ENCODE measurements at places on chromosomes 6 and 20.
A peak's percentile ranks its signal among the peaks of the same experiment; 100 is the strongest.

- peak; percentile 81 for DNase-seq
Observed at GRCh38 chr6:30922447-30922852, 8.4 kb downstream of the VARS2 start.

- DNase-seq, result no peak
Observed at GRCh38 chr6:117448011-117448410, 22.3 kb upstream of the ROS1 start.

GRCh38 chr20:60016406-60016805 lies 58.2 kb downstream of the CDH26 start:
- no peak for DNase-seq

GRCh38 chr6:78231002-78231401 lies 578.2 kb downstream of the MEI4 start:
- no peak for DNase-seq

- no peak for DNase-seq
Observed at GRCh38 chr6:10271982-10272381, 142.9 kb downstream of the TFAP2A start.

GRCh38 chr6:10837622-10837994 lies 731 bp downstream of the MAK start:
- DNase-seq, result no peak

GRCh38 chr6:849075-849506 lies 156.2 kb upstream of the EXOC2 start:
- DNase-seq, result no peak

- no peak for DNase-seq
Observed at GRCh38 chr6:39804466-39805065, 12.4 kb downstream of the DAAM2 start.

DNA sequence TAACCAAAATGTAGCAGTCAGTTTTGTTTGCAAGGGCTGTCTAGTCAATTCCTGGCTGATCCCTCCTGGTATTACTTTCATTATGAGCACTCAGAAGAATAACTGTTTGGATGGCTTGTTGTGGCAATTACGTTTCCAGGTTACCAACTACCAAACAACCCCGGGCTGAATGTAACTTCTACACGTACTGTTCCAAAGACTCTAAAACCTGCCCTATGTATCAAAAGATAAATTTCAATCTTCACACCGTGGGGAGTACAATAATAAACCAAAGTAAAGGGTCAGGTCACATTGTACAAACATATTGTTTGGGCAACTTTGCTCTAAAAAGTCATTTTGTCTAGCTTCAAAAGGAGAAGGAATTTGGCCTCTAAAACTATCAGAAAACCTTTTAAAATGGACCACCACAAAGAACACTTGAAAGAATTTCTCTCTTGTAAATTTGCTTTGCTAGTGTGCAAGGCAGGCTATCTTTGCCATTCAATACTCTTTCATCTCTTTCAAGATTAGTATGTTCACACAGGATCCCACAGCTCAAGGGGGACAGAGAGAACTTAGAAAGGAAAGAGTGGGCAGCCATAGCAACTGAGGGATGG lies 27.6 kb downstream of the DCDC2 start:
- DNase-seq, result no peak

DNA sequence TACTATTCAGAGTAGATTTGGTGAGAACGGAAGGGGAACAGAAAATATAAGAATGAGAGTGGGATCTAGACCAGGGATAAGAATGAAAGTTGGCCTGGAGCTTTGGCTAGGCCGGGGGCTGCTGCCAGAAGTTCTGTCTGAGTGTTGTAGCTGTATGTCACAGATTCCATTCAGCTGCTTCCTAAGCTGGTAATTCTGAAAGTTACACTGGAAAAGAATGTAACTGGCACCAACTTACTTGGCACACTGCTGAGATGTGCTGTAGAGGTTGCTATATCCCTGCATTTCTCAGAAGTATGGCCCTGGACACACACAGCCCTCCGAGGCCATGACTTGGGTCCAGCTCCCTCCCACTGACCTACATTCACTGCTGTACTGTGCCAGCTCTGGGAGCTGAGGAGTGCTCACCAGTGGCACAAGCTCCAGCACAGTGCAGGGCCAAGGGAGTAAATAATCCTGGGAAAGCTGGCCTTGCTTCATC lies 25.8 kb upstream of the TMEM217 start:
- no peak for DNase-seq

- no peak for DNase-seq
Observed at GRCh38 chr20:6028818-6029217, 25.0 kb downstream of the LRRN4 start.

DNA sequence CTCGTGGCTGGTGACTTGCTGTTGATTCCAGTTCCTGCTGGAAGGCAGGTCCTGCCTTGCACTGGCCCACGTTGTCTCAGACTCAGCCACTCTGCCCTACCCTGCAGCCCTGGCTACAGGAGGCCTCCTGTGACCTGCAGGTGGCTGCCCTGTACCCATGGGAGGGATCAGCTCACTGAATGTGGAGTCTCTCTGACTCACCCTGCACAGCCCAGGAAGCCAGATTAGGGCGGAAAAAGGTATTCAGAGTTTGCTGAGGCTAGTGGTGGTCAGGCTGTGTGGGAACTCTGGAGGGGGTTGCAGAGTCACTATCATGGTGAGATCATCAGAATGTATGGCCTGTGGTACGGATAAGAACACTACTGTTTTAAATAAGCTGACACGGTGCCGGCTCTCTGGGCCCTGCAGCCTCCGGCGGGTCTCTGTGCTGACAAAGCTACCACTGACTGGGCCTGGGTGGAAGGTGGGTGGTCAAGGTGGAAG lies 24.7 kb upstream of the PYGB start:
- peak; percentile 93 for DNase-seq

- no peak for DNase-seq
Observed at GRCh38 chr20:22507240-22507961, 77.0 kb downstream of the FOXA2 start.

- no peak for DNase-seq
Observed at GRCh38 chr6:73107016-73107415, 118.3 kb downstream of the KHDC1L start.

GRCh38 chr20:14632906-14633305 lies 295.5 kb upstream of the FLRT3 start:
- DNase-seq, result no peak

DNA sequence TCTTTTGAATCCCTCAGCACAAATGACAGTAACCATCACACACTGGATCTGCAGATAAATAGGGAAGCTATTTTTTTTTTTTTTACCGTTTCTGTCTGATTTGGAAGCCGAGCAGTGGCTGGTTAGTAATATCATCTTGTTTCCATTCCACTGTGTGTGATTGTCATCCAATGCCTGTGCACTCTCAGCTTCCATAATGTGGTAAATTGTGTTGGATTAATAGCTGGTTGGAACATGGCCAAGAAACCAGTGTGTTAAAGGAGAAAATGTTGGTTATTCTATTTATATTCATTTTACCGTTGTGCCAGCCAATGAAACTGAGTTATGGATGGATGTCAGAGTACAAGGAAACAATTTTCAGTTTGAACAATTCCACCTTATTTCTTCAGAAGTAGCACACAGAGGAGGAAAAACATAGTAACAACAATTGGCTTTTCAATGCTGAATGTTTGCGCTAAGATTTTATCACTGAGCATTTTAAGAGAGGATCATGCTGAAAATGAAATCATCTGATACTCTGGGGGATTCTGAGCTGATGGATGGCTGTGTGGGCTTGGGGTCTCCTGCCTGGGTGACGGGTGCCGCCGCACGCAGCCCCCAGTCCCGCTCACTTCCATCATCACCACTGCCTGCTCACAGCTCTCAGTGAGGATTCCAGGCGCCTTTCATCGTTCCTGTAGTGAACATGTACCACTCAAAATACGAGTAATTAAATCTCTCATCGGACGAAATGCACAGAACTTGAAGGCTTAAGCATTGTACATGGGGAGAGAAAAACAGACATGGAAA lies 40.7 kb upstream of the EXOC2 start:
- no peak for DNase-seq

DNA sequence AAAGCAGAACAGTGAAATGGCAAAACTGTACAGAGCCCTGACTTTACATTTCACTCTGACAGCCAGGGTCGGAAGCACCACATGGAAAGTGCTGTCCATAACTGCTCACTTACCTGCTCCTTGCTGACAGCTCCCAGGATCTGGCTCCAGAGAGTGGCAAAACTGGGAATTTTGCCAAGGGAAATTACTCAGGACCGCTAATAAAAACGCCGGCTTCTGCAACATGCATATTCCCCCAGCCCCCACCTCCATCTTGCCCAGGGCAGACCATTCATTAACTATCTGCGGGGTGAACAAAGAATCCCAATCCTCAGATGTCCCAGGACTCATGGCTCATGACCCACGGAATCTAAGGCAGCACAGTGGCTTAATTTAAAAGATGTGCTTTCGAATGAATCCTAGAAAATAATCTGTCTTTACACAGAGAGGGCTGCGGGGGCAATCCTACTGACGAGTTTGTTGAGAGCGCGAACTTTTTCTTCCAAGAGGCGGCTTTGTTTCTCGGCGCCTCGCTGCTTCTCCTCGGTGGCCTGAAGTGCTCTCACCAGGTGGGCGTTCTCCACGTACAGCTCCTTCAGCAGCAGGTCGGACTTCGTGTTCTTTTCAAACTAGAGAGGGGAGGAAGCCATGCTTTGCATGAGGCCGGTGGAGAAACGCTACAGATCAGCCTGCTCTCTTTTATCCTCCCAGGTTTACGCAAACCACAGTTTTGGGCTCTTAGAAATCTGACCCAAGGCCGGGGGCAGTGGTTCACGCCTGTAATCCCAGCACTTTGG lies 45.8 kb downstream of the GINS1 start:
- DNase-seq, result no peak

GRCh38 chr6:32203426-32204267 lies 11.2 kb upstream of the GPSM3 start:
- no peak for DNase-seq

DNA sequence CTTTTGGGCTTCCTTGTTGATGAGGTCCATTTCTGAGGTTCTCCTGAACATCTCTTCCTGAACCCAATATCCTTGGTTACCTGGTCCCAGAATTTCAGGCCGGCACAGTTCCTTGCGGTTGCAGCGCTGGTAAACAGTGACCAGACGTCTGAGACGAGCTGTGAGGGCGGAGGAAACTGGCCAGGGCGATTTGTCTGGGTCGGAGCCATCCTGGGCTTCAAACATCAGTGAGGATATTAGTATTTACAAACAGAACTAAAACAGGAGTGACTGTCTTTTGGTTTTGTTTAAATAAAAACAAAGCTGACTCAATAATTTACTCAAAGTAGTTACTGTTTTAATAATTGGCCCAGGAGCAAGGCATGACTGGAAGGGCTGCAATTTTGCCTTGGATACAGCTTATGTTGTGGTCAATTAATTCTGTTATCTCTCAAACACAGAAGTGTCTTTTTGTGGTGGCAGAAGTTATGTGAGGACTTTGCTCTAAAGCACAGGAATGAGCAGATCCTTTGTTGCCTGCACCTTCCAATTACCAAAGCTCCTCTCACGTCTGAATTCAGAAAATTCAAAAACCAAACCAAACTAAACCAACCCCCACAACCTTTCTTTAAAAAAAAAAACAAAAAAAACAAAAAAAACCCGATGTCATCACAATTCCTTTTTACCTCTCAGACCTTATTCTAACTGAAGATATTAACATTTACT lies 58.7 kb upstream of the EMILIN3 start:
- no peak for DNase-seq

- no peak for DNase-seq
Observed at GRCh38 chr6:6518631-6519427, 69.7 kb upstream of the LY86 start.

DNA sequence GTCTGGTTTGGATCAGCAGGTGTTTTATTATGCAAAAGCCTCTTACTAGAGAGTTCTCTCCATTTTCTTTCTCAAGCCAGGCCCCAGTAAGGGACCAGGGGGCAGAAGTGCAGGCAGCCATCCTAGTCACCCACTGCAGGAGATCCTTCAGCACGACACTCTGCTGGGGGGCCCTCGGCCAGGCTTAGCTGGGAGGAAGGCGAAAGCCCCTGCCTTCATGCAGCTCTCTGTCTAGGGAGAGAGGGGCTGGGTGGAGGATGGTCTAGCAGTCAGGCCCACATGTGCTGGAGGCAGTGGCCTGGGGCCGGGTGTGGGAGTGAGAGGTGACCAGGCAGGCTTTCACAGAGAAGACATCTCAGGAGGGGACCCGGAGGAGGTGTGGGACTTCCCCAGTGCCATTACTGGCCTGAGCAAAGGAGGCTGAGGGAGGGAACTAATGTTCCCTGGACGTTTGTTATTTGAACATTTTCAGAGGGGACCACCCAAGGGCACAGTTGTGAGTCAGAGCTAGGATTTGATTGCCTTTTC lies 33.5 kb upstream of the VSTM2L start:
- DNase-seq, result no peak

DNA sequence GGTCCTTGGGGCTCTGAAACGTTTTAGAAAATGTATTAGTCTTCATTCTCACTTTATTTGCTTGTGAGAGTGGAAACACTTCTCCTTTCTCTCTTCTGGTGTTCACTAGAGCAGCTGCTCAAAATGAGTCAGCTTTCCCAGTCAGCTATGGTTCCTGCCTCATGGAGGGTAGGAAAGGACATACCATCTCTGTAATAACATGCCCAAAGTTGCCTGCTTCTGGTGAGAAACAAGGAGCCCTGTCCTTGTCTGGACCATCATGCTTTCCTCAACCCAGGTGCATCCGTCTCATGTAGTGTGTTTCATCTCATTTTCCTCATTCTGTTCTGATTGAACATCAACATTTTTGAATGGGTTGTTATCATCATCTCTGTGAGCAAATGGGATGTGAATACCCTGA lies 17.1 kb upstream of the TINAG start:
- DNase-seq, result peak; percentile 96

- DNase-seq, result no peak
Observed at GRCh38 chr6:112173221-112173804, 81.1 kb downstream of the LAMA4 start.

DNA sequence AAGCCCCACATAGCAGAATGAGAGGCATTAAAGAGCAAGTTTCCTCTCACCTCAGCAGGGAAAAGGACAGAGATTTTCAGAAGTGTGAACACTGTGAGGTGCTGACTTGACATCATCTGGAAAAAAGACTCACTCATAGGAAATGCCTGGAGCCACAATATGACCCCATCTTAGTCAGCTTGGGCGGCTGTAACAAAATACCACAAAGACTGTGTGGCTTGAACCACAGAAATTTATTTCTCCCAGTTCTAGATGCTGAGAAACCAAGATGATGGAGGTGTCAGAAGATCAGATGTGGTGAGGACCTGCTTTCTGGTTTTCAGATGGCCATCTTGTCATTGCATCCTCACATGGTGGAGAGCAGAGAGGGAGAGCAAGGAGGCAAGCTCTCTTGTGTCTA lies 253.1 kb downstream of the ADGB start:
- peak; percentile 38 for DNase-seq

- DNase-seq, result no peak
Observed at GRCh38 chr20:37882961-37883712, 19.8 kb upstream of the VSTM2L start.

Measured in keratinocyte (primary cell).